ENCODE measurements at places on chromosomes 2 and 18. TPM values are rescaled to one million over a fixed set of nuclear protein-coding genes. Genes with fewer than 3 reads are reported as not detected.

GRCh38 chr2:15471606-15472005 lies 89.5 kb downstream of the NBAS start:
- DNase-seq = no peak

DNA sequence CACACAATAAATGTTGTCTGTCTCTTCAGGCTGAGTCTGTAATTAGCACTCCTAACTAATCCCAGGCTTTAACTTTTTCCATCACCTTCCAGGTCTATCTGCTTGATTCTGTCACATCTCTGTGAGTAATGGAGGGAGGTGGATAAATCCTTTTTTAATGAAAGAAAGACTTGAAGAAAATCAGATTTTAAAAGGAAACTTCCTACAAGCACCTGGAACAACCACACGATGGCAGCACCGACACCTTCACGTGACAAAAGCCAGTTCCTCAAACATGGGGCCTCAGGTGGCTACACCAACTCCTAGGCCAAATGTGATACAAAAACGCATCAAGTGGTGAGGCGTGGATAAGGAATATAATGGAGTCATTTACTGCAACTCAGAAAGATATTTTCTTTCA lies 41.8 kb downstream of the TGFBRAP1 start:
- no peak for DNase-seq

DNA sequence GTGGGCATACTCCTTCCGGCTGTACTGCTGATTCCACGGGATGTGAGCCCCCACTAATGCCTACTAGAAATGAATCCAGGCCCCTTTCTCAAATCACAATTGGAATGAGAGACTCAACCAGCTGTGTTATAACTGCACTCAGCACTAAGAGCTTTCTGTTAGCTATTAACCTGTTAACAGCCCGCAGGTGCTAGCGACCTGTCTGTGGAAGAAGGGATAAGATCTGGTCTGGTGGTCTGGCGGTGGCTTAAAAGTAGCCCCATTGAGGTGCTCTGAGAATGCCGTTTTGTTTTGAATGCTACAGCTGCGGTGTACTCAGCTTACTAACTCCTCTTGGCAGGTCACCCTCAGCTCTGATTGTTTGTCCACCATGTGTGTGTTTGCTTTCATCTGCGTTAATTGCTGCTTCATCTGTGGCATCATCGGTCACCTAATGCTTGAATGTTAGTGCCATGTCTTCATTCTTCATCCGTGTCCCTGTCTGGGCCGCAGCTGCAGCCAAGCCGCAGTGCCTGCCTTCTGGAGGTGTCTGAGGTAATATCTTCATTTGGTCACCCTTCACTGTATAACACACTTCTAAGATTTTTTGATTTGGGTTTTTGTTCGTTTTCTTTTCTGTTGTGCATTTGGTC lies 16.3 kb downstream of the RAB12 start:
- no peak for DNase-seq

DNA sequence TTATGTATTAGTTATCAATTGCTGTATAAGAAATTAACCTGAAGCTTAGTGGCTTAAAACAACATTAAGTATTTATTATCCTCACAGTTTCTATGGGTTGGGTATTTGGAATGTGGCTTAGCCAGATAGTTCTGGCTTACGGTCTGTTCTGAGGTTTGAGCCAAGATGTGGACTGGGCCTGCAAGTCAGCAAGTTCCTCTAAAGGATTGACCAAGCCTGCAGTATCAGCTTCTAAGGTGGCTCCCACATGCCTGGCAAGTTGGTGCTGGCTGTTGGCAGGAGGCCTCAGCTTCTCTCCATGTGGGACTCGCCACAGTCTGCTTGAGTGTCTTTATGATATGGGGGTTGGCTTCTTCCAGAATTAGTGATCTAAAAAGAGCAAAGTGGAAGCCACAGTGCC lies 45.0 kb upstream of the TCF4 start:
- peak; percentile 20 for DNase-seq

GRCh38 chr2:118119158-118119727 lies 31.0 kb downstream of the INSIG2 start:
- no peak for DNase-seq

DNA sequence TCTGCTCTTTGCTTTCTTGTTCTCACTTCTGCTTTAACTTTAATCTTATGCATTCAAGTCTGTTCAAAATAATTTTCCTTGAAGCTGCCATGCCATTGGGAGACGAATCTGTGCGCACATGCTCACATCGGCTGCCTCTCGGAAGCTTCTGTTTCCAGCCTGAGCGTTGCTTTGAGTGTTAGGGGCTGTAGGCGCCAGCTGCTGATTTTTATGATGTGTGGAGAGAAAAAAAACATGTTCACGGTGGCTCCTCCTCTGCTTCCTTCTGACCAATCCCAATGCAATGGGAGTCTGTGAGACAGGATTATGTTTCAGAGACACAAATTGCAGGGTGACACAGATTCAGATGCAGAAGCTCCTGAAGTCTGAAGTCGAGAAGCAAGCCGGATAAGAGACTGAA lies at the start of gene MC4R:
MC4R (minus strand) TSS at position 180 of the 400 bp plus-strand sequence. CDS start 426 bp downstream, outside the sequence.
- DNase-seq = peak; percentile 17

The MGAT4A gene
- 7.3 TPM for total RNA-seq

All from lower leg skin (tissue), 4 donors.